CD4-positive, alpha-beta memory T cell (primary cell): ENCODE measurements at places on chromosomes 2 and 18. TPM values are rescaled to one million over a fixed set of nuclear protein-coding genes. Genes with fewer than 3 reads are reported as not detected.

DNA sequence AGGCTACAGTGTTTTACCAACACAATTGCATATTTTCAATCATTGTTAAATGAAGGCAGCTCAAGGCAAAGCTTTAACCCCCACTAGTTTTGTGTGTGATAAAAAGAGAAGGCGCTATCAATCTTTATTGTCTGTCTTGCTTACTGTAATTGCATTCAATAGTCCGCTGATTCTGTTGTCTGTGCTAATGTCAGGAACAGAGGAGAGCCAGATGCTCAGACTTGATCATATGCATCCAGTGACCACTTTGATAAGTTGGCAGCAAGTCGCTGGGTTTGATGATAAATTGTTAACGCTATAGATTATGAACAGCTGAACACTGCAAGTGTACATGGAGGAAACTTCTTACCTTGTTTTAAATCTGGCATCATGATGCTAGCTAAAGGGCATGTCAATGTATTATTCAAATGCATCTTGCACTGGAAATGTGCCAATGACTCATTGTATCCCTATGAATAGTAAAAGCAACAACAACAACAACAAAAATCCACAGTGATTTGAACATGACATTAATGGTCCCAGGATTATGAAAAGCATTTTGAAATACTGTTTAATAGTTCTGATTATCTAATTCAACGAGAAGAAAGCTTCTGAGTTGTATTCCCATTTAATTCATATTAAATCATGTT is 423.5 kb upstream of the FANCL start:
- no peaks in the 10 kb centered on the region for H3K4me1 ChIP-seq
- H3K27me3 ChIP-seq = no peaks in the 10 kb centered on the region
- no peaks in the 10 kb centered on the region for H3K36me3 ChIP-seq
- DNase-seq = no peak

GRCh38 chr2:71474116-71474743 is 20.9 kb downstream of the DYSF start:
- no peak for DNase-seq
- no peak overlapping the region for H3K4me3 ChIP-seq
- H3K27me3 ChIP-seq = no peaks in the 10 kb centered on the region
- no peak overlapping the region for H3K27ac ChIP-seq

PCARE gene
- not detected for polyA plus RNA-seq

- DNase-seq = no peak
- H3K27me3 ChIP-seq = no peaks in the 10 kb centered on the region
- no peaks in the 10 kb centered on the region for H3K4me1 ChIP-seq
- H3K4me3 ChIP-seq = no peak overlapping the region
- H3K36me3 ChIP-seq = no peaks in the 10 kb centered on the region
These were observed 270.8 kb downstream of the CALCRL start for GRCh38 chr2:187177253-187177652.

CDK5R2 gene
- polyA plus RNA-seq = not detected

UGT1A5 gene
- polyA plus RNA-seq = not detected

IL18R1 gene
- polyA plus RNA-seq = 12.4 TPM

TMEM247 gene
- polyA plus RNA-seq = not detected

- H3K36me3 ChIP-seq = no peaks in the 10 kb centered on the region
- H3K27me3 ChIP-seq = no peaks in the 10 kb centered on the region
- no peak overlapping the region for H3K4me3 ChIP-seq
- H3K4me1 ChIP-seq = no peaks in the 10 kb centered on the region
- DNase-seq = no peak
These were observed 190.0 kb downstream of the RTP5 start for GRCh38 chr2:242059566-242059965.

- no peak overlapping the region for H3K4me3 ChIP-seq
- no peak overlapping the region for H3K27ac ChIP-seq
- no peaks in the 10 kb centered on the region for H3K36me3 ChIP-seq
- no peaks in the 10 kb centered on the region for H3K4me1 ChIP-seq
- no peaks in the 10 kb centered on the region for H3K27me3 ChIP-seq
These were observed 31.0 kb downstream of the TANC1 start for GRCh38 chr2:158999458-158999857.

DNA sequence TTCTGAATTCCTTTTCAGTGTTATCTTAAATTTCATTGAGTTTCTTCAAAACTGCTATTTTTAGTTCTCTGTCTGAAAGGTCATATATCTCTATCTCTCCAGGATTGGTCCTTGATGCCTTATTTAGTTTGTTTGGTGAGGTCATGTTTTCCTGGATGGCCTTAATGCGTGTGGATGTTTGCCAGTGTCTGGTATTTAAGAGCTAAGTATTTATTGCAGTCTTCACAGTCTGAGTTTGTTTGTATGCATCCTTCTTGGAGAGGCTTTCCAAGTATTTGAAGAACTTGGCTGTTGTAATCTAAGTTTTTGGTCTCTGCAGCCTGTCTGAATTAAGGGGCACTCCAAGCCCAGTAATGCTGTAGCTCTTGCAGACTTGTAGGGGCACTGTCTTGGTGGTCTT is 249.3 kb downstream of the ZNF385B start:
- no peaks in the 10 kb centered on the region for H3K36me3 ChIP-seq
- no peak overlapping the region for H3K27ac ChIP-seq
- no peaks in the 10 kb centered on the region for H3K27me3 ChIP-seq

DNA sequence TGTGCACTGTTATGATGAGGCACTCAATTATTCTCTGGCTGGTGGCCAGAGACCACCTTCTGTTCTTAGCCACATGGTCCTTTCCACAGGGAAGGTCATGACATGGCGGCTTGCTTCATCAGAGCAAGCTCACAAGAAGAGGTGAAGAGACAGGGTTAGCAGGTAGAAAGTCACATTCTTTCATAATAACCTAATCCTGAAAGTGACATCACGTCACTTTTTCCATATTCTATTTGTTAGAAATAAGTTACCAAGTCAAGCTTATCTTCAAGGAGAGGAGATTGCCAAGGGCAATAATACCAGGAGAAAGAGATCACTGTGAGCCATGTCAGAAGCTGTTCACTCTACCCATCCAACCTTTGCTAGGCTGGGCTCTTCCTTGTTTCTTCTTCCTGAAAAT is 139.4 kb downstream of the OSR1 start:
- no peak overlapping the region for H3K4me3 ChIP-seq
- no peak overlapping the region for H3K27ac ChIP-seq
- no peaks in the 10 kb centered on the region for H3K36me3 ChIP-seq
